Sigmoid colon (tissue), 7 donors: ENCODE measurements at places on chromosomes 12 and 14. TPM values are rescaled to one million over a fixed set of nuclear protein-coding genes. Genes with fewer than 3 reads are reported as not detected.

GRCh38 chr12:77124767-77125166 is 59.4 kb upstream of the E2F7 start:
- DNase-seq, result no peak

DNA sequence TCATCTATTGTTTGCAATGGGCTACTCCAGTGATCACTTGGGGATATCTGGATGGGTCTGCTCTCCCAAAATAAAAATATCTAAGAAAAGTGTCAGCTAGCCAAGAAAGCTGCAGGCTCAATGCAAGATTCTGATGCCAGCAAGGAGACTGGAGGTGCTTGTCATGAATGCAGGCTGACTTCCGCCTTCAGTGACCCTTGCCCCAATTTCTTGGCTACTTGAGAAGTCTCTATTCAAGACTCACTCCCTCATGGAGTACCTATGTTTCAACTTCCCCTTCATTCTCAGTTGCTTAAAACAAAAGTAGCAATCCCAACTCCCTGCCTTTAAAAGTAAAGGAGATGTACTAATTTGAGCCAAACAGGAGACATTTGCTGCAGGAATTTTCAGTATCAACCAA is 123.9 kb downstream of the GPR65 start:
- DNase-seq, result no peak

- DNase-seq, result no peak
Measured at GRCh38 chr12:48446161-48446776, 26.1 kb upstream of the ANP32D start.

GRCh38 chr12:4133029-4133428 is 140.5 kb upstream of the CCND2 start:
- DNase-seq, result no peak

DNA sequence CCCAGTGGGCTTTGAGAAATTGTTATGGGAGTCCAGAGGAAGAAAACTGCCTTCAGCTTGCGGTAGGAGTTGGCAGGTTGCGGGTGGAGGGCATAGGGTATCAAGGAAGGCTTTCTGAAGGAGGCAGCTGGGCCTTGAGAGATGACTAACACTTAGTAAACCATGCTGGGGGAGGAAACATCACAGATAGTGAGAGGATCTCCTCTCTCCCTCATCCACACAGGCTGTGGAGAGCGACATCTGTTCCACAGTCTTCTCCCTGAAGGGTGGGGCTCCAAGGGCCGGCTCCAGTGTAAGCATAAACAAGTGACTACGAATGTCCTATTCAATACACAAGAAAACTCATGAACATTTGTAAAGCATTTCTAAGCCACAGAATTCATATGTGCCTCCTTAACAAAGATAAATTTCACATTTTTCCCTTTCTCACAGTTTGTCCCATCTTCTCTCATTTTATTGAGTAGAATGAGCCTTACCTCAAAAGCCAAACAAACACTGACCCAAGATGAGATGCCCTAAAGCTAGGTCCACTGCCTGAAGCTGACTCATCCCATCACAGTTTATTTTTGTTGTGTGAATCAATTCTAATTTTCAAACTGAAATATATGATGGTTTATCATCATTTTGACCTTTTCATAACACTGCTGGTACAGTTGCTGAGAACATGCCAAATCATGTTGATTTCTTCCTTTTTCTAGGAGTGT is 227.9 kb downstream of the SLC25A21 start:
- no peak for DNase-seq

GRCh38 chr12:123278101-123278627 is 6.5 kb upstream of the CDK2AP1 start:
- no peak for DNase-seq

- no peak for DNase-seq
Measured at GRCh38 chr12:868722-869121, 80.8 kb downstream of the RAD52 start.

GRCh38 chr14:23358553-23359166 is 6.0 kb upstream of the SLC22A17 start:
- DNase-seq, result no peak

- DNase-seq, result no peak
Measured at GRCh38 chr14:77364146-77364545, 12.7 kb downstream of the TMED8 start.

DNA sequence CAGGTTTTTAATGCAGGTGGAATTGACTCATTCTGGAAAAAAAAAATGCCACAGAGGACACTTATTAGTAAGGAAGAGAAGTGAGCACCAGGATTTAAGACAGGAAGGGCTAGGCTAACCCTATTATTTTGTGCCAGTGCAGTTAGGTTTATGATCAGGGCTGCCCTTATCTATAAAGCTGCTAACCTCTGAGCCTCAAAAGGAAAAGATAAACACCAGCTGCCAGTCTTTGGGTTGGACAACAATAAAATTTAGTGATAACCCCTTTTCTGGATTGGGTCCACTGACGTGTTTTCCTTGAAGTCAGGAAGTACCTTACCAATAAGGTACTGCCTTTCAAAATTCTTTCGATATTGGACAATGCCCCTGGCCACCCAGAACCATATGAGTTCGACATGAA is 128.9 kb downstream of the NUBPL start:
- DNase-seq, result no peak

DNA sequence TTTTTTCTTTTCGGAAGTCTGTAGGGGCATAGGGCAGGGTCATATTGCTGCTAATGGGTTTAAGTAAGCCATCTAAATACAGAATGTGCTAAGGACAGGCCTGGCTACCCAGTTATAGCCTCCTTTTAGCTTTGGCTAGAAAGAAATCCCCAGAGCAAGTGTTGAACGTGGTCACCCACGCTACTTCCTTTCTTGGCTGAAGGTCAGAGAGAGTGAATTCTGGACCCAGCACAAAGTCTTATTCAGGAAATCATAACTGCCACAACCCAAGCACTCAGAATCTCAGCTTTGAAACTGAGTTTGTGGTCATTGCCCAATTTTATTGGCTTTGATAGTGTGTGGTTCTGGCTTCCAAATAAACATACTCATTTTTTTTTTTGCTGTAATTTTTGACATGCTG is 542.1 kb upstream of the ATP2B1 start:
- DNase-seq, result peak; percentile 65

- DNase-seq, result no peak
Measured at GRCh38 chr12:104734541-104735095, 223.5 kb downstream of the SLC41A2 start.

GRCh38 chr12:56288705-56289387 is 11.3 kb downstream of the CS start:
- DNase-seq, result no peak

DNA sequence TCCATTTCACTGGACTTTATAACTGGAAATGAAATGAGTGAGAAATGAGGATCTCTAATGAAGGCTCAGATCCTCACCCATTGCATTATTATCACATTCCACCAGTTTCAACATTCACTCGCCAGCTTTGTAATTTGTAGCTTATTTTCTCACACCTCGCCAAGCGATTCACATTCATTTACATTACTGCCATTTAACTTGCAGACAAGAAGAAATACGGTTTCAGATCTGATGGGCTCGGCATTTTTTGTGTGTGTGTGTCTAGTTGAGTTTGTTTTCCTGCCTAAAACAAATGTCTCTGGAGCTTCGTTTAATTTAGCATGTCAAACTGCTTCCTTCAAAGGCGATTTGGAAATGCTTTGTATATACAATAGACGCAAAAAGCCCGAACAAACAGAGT is 132.2 kb downstream of the FLRT2 start:
- DNase-seq, result no peak

DNA sequence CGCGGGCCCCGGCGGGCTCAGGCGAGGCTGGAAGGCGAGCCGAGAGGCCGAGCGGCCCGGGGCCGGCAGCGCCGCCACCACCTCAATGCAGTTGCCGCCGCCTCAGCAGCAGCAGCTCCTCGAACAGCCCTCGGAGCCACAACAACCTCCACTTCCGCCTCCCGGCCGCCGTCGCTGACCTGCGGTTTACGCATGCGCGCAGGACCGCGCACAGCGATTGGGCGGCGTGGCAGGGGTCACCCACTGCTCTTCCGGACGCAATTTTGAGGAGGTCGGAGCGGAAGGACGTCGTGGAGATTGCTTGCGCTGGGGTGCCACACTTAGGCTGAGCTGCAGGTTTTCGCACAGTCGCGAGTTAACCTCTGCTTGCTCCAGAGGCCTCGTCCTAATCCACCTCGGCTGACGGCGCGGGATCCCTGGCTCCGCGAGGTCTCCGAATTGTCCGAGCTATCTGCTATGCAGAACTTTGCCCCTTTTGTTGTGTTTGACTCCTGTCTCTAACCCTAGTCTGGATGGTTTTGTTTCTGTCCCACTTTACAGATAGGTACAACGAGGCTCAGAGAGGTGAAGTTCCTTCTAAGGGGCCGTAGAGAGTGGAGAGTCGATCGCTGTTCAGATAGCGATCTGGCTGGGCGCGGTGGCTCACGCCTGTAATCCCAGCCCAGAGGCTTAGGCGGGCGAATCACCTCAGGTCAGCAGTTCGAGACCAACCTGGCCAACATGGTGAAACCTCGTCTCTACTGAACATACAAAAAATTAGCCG is at the start of the genes ACAD10 and BRAP:
Gene ACAD10 (plus strand): TSS at position 243 of the 763 bp plus-strand sequence. CDS start 6,657 bp downstream, outside the sequence.
Gene BRAP (minus strand): TSS at position 146 of the 763 bp plus-strand sequence. CDS start 164 bp downstream, outside the sequence.
- peak; percentile 96 for DNase-seq

DNA sequence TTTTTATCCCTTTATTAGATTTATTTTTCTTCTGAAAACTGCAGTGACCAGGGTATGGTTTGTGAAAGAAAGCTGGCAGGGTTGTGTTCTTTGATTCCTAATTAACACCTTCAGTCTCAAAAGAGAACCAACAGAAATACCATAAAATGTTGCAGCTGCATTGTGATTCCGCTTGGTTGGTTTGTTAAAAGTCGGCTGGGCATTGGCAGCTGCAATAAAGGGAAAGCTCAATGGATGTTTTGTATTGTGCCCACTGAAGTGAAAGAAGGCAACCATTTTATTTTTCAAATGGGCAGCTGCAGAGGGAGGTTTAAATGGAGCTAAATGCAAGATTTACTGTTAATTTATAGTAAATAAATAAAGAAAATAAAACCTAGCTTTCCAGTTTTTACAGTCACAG is 16.7 kb downstream of the LGR5 start:
- DNase-seq, result no peak

DNA sequence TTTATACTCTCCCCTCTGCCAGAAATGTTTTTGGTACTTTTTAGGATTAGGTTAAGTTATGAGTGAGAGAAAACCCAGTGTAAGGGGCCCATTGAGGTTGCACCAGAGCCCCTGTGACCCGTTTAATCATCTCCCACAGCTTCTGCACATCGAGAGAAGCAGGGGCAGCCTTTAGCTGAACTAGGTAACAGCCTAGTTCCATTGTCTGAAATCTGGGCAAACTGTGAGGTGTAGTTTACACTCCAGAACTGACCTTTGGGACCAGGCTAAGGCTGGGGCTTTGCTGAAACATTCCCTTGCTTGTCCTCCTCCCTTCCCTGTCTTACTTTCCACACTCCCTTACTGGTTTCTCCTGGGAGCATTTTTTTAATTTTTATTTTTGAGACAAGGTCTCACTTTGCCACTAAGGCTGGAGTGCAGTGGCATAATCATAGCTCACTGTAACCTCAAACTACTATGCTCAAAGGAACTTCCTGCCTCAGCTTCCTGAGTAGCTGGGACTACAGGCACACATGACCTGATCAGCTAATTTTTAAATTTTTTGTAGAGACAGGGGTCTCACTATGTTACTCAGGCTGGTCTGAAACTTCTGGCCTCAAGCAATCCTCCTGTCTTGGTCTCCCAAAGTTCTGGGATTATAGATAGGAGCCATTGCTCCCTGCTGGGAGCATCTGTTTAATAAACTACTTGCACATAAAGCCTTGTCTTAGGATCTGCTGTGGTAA is 25.9 kb upstream of the DHRS2 start:
- DNase-seq, result no peak

GRCh38 chr12:6868211-6869048 is 1.1 kb downstream of the TPI1 start:
- no peak for DNase-seq

DNA sequence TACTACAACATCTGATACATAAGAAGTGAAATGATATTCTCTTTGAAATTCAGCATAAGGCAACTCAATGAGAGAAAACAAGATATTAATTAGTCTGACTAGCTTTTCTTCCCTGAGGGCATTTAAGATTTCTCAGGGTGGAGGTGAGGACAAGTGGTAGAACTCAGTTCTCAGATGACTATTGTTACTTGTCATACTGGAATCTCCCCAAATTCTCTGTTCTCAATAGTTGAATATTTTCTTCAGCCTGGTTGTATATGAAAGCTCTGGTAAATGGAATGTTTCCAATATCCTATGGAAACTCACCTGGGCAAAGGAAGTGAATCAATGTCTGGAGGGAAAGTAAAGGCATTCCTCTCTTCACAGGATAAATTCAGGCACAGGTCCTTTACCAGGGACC is 18.2 kb upstream of the ITGA5 start:
- no peak for DNase-seq

The PTCSC3 gene
- total RNA-seq, result not detected

The ARHGEF25 gene
- 99.4 TPM for total RNA-seq

The KLRB1 gene
- total RNA-seq, result 1.1 TPM

The LRRC74A gene
- not detected for total RNA-seq

The SCNN1A gene
- 1.1 TPM for total RNA-seq

The CDH24 gene
- total RNA-seq, result 7.5 TPM

The WSCD2 gene
- 10.5 TPM for total RNA-seq

The BCAT1 gene
- total RNA-seq, result 20.2 TPM

The CCDC38 gene
- total RNA-seq, result not detected

The PRH2 gene
- not detected for total RNA-seq

The TMEM119 gene
- total RNA-seq, result 0.95 TPM
